ENCODE measurements at places on chromosomes 13 and 19.

DNA sequence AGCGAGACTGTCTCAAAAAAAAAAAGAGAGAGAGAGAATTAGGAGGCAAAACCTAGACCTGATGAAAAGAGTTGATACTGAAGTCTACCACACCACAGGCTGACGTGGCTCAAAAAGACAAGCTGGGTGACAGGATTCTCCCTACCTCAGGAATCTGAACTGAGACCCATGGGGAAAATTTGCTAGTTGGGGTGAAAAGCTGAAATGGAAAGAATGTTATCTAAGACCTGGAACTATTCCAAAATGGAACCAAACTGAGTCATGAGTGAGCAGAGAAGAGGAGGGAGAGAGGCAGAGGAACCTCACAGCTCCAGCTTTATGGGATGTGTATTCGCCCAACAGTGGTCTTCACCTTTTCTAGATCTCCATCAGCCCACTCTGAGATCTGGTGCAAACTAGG, 11.7 kb downstream of the SMG9 start:
- H3K36me3 ChIP-seq: peaks cover 71% of the 10 kb centered on the region
- DNase-seq: no peak
- H3K27ac ChIP-seq: no peak overlapping the region
- H3K4me1 ChIP-seq: peaks cover 22% of the 10 kb centered on the region
- H3K27me3 ChIP-seq: no peaks in the 10 kb centered on the region

- no peak for DNase-seq
- peak overlapping the region; percentile 48 for H3K4me3 ChIP-seq
- H3K4me1 ChIP-seq: peaks cover 32% of the 10 kb centered on the region
- peak overlapping the region; percentile 81 for H3K27ac ChIP-seq
- H3K27me3 ChIP-seq: peaks cover 12% of the 10 kb centered on the region
Measured at GRCh38 chr19:58356766-58357480, 3.6 kb upstream of the A1BG start.

DNA sequence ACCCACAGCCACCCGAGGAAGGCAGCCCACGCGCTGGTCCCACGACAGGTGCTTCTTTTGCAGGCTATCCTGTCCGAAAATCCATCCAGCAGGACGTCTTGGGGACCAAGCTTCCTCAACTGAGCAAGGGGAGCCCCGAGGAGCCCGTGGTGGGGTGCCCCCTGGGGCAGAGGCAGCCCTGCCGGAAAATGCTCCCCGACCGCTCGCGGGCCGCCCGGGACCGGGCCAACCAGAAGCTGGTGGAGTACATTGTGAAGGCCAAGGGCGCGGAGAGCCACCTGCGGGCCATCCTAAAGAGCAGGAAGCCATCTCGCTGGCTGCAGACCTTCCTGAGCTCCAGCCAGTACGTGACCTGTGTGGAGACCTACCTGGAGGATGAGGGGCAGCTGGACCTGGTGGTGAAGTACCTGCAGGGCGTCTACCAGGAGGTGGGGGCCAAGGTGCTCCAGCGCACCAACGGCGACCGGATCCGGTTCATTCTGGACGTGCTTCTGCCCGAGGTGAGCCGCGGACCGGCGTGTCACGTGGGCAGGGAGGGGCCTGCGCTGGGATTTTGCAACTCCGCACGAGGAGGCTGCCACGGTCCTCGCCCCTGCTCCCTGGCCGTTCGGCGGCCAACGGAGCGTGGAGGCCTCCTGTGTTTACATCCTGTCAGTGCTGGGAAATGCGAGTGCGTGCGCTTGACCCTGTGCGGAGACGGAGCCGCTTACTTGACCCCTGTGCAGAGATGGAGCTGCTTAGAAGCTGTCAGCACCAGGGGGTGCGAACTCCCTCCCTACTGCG, 12.9 kb upstream of the NDUFS7 start:
- H3K27me3 ChIP-seq: no peaks in the 10 kb centered on the region
- H3K27ac ChIP-seq: no peak overlapping the region
- no peak for DNase-seq
- no peak overlapping the region for H3K4me3 ChIP-seq

GRCh38 chr13:44758630-44759383, 182.7 kb upstream of the TSC22D1 start:
- no peak overlapping the region for H3K4me3 ChIP-seq
- H3K27me3 ChIP-seq: peaks cover 5% of the 10 kb centered on the region
- H3K27ac ChIP-seq: no peak overlapping the region
- H3K4me1 ChIP-seq: no peaks in the 10 kb centered on the region
- DNase-seq: no peak

DNA sequence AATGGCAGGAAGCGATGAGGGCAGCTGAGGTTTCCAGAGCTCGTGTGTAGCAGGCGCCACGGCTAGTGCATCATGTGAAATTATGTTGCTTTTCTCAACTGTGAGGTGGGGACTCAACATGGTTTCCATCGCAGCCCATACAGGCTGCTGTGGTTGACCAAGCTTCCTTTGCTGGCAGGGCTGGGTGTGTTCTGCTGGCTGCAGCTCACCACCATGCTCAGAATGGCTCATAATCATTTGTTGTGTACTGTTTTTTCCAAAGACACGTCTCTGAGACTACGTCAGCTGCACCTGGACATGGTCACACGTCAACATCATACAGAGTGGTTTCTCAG, 16.1 kb upstream of the RASA3 start:
- H3K27me3 ChIP-seq: peaks cover 2% of the 10 kb centered on the region
- peaks cover 53% of the 10 kb centered on the region for H3K4me1 ChIP-seq
- H3K27ac ChIP-seq: peak overlapping the region; percentile 97
- peak; percentile 80 for DNase-seq
- H3K36me3 ChIP-seq: no peaks in the 10 kb centered on the region

Measured in stimulated activated naive B cell treated with anti-CD40 and anti-IgM and Interleukin-4, amounts not matched to agents 10 μg/mL and 1 μg/mL and 100 μg/mL, for 72 hours (primary cell).